ENCODE measurements at places on chromosomes 5 and 9.
A peak's percentile ranks its signal among the peaks of the same experiment; 100 is the strongest.

DNA sequence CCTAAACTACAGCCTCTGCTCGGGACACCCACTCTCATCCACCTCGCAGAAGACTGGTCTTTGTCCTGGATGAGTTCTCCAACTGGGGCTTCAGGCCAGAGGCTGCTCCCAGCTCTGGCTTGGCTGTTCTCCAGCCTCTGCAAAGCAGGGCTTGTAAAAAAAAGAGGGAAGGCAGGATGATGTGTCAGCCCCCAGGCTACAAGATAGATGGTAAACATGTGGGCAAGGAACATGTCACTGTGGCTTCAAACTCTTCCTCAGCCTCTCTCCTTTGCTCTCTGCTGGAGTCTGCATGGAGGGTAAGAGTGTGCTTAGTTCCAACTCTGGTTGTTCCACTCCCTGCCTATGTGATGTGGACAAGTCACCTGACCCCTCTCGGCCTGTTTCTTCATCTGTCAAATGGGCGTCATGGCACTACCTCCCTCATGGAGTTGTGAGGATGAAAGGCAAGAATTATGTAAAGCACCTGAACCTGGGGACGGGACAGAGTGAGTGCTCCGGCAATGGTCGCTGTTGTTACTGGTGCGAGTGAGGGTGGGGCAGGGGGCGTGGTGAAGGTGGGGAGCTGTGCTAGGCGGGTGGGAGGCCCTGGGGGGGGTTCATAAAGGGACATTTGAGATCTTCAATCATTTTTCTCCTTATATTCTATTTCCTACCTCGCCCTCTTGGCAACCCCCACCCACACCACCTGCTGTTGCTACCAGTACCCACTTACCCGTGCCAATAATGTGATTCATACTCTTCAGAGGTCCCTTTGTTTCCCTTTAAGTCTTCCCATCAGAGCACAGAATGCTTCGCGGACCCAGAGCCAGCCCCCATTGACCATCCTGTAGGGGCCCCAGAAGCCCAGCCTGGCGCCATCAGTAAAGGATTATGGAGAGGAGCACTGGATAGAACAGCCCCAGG lies 6.8 kb upstream of the ZNF79 start:
- DNase-seq, result no peak

- DNase-seq, result peak; percentile 80
These were observed 529 bp upstream of the NRARP start for GRCh38 chr9:137302449-137303150.

- DNase-seq, result no peak
These were observed 51.8 kb upstream of the TGFBR1 start for GRCh38 chr9:99052815-99053715.

DNA sequence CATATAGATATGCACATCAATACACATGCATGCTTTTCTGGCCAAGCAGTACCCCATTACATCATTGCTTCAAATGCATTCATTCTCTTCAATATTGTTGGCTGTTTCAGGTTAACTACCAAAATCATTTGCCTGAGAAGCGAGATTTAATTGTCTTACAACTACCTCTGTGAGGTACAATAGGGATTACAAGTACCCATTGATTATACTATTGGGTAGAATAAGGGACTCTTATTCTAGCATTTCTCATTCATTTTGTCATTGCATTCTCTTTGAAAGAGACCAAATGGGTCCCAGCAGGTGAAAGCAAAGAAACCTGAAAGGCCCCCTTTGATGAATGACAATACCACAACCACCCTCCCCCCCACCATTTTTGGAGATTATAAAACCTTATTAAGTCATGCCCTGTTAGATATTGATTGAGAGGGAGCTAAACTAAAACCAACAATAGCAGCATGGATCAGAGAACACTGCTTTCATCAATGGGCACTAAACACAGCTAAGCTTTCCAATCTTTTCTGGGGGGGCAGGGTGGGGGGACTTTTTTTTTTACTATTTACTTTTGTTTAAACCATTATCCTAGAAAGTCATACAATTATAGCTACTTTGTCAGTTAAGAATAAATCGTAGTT lies 375.0 kb upstream of the CCNH start:
- DNase-seq, result no peak

- no peak for DNase-seq
These were observed 27.6 kb downstream of the TCF7 start for GRCh38 chr5:134142052-134142451.
